ENCODE measurements at places on chromosomes 2 and 18.

DNA sequence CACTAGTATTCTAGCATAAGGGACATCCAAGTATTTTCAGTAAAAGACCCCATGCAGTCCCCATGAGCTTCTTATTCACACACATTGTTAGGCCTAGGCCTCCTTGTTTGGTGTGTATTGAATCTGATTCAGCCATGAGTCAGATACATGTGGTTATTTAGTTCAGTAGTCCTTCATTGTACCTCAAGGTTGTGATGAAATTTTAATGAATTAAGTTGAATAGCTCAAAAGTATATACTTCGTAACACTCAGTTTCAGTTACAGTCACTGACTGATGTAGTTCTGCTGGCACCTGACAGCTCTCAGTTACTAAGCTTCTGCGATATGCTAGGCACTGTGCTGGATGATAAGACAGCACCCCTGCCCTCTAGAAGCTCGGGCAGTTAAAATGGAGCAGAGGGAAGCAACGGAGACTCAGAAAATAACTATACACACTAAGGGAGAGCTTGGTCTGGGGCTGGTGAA lies 86.4 kb downstream of the XRCC5 start:
- DNase-seq, result no peak

- no peak for DNase-seq
Observed at GRCh38 chr2:154291927-154292326, 406.6 kb upstream of the KCNJ3 start.

- no peak for DNase-seq
Observed at GRCh38 chr2:2662847-2663356, 331.8 kb upstream of the MYT1L start.

DNA sequence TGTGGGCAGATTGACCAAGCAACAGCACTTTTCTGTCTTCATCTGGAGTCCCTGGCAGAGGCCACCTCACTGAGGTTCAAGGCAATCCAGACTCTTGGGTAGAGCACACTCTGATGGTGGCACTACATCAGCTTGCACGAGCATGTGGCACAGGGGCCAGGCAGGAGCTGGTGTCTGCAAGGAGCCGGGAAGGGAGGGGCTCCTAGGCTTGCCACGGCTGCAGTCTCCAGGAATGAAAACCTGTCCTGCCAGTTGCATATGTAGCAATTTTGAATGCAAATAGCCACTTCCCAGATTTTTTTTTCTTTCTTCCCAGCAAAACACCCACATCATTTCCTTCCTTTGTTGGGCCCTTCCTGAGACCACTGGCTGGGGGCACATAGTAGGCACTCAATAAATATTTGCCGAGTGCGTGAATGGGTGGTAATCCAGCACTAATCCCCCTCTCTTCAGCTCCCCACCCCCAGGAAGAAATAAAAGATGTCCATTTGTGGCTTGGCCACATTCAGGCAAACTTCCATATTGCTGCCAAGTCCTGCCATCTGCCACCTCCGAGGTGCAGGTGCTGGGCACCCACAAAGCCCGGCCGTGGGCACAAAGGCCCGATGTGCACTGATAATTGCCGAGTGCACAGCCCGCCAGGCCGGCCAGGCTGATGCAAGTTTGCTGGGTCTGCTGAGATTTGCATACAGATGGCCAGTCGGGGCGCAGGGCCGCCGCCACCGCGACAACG lies 72.4 kb downstream of the MYCN start:
- DNase-seq, result no peak

- no peak for DNase-seq
Observed at GRCh38 chr18:48896875-48897511, 53.8 kb downstream of the SMAD7 start.

DNA sequence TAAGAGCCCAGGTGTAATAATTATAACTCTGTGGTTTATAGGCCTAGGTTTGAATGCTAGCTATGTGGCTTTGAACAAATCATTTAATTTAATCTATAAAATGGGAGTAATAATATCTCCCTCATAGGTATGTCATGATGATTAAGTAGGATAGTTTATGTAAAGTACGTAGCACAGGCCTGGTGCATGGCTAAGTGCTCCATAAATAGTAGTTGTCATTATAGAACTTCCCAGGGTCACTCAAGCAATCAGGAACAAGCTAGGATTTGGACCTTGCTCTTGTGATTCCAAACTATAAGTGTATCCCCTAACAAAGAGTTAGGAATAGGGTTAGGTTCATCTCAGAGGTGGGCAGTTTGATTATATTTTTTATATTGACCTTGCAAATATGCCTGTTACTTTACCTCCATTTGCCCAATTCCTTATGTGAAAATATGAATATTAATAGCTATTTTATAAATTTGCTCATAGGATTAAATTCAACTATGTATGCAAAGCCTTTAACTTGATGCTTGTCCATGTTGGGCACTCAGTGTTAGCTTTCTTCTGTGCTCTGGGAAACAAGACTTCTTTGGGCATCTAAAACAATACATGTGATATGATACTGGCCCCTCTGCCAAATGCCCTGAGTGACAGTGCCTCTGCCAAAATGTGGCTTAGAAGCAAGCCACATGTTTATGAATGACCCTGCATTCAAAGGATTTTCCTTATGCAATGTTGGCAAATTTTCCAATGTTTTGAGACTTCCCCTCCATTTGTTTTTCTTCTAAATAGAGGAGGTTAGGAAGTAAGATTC lies 353.6 kb downstream of the KIAA1328 start:
- DNase-seq, result no peak

DNA sequence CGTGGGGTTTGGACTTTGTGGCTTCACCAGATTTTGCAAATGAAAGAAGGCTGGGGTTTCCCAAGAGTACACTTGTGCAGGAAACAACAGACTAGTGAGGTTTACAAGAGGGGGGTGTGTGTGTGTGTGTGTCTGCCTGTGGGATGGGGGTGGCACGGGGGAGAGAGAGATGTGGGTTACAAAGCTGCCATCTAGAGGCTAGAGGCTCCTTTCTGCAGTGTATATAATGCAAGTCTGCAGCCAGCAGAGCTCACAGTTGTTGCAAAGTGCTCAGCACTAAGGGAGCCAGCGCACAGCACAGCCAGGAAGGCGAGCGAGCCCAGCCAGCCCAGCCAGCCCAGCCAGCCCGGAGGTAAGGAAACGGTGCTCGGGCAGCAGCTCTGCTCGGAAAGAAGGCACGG lies at the start of gene ACKR3:
Gene ACKR3, plus strand, starts transcription at position 253 of the 401 bp plus-strand sequence. CDS start 10,641 bp downstream, outside the sequence.
- DNase-seq, result no peak

- no peak for DNase-seq
Observed at GRCh38 chr18:78687736-78688135, 291.9 kb upstream of the SALL3 start.

DNA sequence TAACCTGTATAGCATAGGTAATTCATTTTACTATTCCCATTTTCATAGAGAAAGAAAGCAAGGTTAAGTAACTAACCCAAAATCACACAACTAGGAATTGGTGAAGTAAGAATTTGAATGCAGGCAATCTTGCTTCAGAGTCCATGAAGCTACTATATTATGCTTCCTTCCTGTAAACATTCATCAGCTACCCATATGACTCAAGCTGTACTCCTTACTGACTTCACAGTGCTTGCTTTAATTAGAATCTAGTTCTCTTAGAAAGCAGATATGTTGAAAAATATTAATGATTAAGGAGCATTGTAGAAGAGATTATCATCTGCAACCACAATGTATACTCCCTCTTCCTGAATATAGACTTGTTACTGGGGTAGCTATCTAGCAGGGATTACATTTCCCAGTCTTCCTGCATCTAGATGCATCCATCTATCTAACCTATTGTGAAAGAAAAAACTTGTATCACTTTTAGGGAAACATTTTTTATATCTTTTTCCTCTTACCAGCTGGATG lies 961.6 kb upstream of the CHAC2 start:
- no peak for DNase-seq

DNA sequence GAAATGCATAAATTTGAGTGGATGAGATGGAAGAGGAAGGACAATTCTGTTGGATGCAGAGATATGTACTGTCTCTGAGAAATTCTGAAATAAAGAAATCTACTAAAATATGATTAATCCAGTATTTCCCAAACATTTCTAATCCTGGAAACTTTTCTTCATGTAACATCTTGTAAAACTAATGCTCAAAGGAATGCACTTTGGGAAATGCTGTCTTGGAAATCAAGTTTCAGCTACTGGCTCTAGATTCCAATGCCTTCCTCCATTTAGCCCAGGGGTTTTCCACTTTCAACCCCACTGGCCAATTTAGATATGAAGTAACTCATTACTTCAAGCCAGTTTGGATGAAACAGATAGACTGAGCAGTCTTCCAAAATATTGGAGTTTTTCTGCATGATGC lies 355.1 kb downstream of the TXNL1 start:
- no peak for DNase-seq

GRCh38 chr2:217905896-217906295 lies 96.9 kb downstream of the TNS1 start:
- DNase-seq, result no peak

DNA sequence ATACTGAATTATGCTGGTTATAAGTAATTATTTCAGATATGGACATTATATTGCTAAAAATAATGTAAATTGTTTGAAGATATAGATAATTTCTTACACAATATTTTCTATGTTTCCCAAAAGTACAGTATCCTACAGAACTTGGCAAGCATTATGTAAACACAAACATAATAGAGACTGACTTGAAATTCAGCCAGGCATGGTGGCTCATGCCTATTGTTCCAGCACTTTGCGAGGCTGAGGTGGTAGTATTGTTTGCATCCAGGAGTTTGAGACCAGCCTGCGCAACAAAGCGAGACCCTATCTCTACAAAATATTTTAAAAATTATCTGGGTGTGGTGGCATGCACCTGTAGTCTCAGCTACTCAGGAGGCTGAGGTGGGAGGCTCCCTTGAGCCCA lies 1300.5 kb upstream of the DDX18 start:
- DNase-seq, result no peak

- no peak for DNase-seq
Observed at GRCh38 chr2:85088921-85089320, 44.3 kb upstream of the TCF7L1 start.

DNA sequence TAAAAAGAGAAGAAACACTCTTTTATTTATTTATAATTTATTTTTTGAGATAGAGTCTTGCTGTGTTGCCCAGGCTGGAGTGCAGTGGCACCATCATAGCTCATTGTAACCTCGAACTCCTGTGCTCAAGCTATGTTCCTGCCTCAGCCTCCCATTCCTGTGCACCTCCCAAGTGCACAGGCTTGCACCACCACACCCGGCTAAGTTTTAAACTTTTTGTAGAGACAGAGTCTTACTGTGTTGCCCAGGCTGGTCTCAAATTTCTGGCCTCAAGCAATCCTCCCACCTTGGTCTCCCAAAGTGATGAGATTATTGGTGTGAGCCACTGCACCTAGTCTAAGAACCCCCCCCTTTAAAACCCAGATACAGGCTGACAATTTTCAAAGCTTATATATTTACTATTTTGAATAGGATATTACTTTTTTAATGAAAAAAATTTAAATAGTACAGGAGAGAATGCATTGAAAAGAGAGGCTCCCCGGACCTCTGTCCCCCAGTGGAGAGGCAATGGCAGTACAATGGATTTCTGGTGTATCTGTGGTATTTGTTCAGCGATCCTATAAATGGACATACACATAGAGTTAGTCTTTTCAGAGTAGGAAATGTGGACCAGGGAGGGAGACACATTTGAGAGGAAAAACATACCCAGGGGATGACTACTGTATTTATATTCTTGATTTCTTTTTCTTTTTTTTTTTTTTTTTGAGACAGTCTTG lies 48.1 kb upstream of the CNOT11 start:
- no peak for DNase-seq

GRCh38 chr2:225004597-225004996 lies 37.7 kb downstream of the DOCK10 start:
- DNase-seq, result no peak

- no peak for DNase-seq
Observed at GRCh38 chr2:32706815-32707579, 79.1 kb downstream of the TTC27 start.

DNA sequence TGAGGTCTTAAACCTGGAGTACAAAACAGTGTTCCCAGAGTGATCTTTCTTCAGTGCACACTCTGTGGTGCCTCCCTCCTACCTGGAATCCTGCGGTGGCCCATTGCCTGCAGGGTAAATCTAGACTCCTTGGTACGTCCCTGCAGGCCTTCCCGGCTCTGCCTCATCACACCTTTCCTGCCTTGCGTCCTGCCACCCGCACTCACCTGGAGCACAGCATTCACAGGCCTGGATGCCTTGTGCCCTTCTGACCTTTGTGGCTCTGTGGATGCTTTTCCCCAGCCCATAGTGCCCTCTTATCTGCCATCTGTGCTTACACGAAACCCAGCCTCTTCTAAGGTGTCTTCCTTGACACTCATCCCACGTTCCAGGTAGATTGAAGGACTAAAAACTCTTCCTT lies 62.7 kb downstream of the PRKRA start:
- no peak for DNase-seq

GRCh38 chr2:120720746-120721375 lies 14.8 kb upstream of the GLI2 start:
- DNase-seq, result no peak

DNA sequence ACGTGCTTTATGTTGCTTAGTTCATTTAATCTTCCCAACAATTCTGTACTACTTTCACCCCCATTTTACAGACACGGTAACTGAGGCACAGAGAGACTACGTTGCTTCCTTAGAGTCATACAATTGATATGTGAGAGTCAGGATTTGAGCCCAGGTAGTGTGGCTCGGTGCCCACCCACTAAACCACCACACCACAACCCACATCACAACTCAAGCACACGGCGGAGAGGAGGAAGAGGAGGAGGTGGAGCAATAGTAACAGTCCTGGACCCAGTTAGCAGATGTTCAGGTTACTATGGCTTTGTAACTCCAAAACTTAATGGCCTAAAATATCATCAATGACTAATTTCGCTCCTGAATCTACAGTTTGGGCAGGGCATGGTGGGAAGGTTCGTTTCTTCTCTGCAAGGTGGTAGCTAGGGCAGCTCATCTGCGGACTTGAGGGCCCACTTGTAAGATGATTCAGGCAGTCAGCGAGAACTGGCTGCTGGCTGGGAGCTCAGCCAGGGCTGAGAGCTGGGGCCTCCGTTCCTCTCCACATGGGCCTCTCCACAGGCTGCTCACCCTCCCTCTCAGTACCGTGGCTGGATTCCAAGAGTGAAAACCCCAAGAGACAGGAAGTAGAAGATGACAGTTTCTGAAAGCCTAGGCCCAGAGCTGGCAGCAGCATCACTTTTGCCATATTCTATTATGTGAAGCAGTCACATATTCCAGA lies 167.1 kb downstream of the ZFP36L2 start:
- DNase-seq, result no peak

DNA sequence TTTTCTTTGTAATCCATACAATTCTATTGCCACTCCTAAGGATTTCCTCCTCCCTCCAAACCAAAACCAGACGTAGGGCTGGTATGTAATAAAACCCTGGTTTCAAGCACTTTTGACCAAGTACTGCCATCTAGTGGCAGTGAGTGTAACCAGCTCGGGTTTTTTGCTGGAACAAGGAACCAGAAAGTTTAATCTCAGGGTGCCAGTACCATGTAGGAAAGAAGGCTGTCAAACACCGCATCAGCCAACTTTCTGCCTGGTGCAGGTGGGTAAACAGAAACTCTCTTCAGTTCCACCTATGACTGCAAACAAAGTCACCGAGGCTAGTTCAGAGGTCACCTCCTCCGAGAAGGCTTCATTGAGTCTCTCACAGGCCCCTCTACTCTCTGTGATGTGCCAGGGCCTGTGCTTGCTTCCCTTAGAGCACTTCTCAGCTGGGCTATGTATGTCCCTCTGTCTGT lies 10.2 kb upstream of the THNSL2 start:
- DNase-seq, result no peak

Measured in activated gamma-delta T cell (primary cell).